ENCODE measurements at places on chromosomes 4 and X. TPM values are rescaled to one million over a fixed set of nuclear protein-coding genes. Genes with fewer than 3 reads are reported as not detected.
A peak's percentile ranks its signal among the peaks of the same experiment; 100 is the strongest.

- DNase-seq = no peak
Observed at GRCh38 chr4:61359301-61359700, 159.2 kb downstream of the ADGRL3 start.

DRP2 gene
- total RNA-seq = 0.05 TPM

- no peak for DNase-seq
Observed at GRCh38 chr4:84378356-84378755, 120.7 kb downstream of the NKX6-1 start.

DNA sequence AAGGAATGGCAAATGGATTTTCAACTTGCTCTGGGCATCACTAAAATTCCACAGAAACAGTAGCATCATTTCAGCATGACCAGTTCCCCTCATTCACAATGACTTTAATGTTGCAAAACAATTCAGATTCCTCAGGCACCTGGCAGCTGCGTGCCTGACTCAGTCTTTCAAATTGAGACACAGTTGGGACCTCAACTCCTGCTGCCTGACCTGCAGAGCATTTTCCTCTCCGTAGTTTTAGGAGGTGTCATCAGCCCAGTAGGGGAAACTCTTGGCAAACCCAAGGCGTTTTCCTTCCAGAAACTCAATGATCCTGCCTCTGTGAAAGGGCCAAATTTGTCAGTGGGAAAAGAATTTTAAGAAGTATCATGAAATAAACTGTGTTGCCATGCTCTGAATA is 388.9 kb downstream of the SPRY1 start:
- peak; percentile 67 for DNase-seq

AVPR2 gene
- 4.1 TPM for total RNA-seq

Measured in Right ventricle myocardium superior (tissue), 1 donor.